ENCODE measurements at places on chromosomes 7 and 10.
A peak's percentile ranks its signal among the peaks of the same experiment; 100 is the strongest.

- no peak for DNase-seq
Observed at GRCh38 chr10:22110761-22111160, 107.1 kb downstream of the EBLN1 start.

DNA sequence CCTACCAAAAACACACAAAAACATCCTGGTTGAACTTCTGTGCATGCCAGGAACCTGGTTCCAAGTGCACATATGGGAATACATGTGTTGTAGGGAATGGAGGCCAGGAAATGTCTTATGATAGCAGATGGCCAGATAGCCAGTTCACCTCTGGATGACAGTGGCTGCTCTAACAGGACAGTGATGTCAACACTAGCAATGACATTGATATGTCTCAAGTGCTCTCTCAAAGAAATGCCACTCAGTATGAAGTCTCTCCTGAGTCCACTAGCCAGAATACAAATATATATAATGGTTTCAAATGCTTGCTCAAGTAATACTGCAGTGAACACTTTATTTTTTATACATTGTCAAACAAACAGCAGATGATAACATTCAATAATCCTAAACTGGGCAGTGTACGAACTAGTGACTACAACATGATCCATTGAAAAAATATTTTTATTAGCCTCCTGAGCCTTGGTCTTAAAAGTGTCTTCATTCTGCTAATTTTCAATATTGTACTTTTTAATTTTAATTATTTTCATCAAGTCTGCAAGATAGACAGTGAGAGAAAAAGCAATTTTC is 26.0 kb upstream of the PCDH15 start:
- no peak for DNase-seq

- DNase-seq, result no peak
Observed at GRCh38 chr7:25850735-25851134, 301.3 kb upstream of the NFE2L3 start.

GRCh38 chr10:19250546-19250945 is 201.9 kb downstream of the MALRD1 start:
- DNase-seq, result no peak

GRCh38 chr7:123190109-123190831 is 9.5 kb downstream of the SLC13A1 start:
- no peak for DNase-seq

DNA sequence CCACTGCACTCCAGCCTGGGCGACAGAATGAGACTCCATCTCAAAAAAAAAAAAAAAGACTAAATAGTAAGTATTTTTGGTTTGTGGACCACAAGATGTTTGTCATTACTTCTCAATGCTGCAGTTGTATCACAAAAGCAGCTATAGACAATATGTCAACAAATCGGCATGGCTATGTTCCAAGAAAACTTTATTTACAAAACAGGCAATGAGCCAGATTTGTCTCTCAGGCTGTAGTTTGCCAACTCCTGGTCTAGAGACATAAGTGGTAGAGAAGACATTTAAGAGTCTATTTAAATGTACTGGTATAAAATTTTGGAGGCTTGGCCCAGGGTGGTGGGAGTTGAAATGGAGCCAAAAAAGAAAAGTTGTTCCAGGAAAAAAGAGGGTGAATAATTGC is 185.8 kb downstream of the SORCS1 start:
- no peak for DNase-seq

DNA sequence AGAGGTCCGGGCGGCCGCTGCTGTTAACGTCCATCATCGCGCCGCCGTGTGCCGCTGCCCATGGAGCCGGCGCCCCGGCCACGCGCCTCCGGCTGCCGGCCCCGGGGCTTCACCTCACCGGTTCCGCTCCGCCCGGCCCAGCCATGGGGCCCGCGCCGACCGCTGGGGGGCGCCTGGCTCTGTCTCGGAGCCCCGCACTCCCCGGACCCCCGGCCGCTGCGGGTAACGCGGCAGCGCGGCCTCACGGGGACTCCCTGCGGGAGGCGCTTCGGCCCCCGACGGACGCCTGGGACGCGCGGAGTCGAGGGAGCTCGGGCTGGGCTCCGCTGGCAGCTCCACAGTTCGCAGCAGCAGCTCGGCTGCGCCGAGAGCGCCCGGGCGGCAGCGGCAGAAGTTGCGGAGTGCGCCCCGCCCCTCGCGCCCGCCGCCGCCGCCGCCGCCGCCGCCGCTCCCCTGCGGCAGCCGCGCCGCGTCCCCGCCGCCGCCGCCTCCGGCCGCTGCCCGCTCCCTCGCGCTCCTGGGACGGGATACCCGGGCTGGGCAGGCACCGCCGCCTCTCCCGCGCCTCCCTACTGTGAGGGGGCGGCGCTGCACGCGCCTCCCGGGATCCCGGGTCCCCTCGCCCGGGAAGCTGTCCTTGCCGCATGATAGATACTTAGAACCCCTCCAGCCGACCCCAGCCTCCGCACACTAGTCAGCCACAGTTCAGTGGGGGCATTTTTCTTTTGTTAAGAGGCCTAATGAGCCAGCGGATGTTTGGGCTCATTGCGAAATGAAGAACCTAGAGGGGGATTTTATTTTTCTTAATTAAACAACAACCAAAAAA is at the start of gene HTR7:
TSS of gene HTR7 (minus strand) at position 405 of the 826 bp plus-strand sequence. CDS start at position 37, 368 bp downstream.
- DNase-seq, result peak; percentile 65

DNA sequence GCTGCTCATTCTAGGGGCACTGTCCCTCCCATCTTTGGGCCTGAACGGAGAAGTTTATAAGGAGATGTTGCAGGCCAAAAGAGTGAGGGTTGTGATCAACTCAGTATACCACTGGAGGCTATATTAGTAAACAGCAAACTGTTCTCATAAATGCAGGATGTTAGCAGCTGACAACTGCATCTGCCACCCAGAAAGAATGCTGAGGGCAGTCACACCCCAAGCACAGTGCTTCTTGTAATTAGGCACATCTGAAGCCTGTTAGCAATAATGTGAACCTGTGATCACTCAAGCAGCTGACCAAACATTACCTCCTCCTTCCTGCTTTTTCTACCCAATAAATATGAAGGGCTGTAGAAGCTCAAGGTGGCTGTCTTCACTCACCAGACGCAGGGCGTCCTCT is 38.4 kb upstream of the ZNF138 start:
- no peak for DNase-seq

DNA sequence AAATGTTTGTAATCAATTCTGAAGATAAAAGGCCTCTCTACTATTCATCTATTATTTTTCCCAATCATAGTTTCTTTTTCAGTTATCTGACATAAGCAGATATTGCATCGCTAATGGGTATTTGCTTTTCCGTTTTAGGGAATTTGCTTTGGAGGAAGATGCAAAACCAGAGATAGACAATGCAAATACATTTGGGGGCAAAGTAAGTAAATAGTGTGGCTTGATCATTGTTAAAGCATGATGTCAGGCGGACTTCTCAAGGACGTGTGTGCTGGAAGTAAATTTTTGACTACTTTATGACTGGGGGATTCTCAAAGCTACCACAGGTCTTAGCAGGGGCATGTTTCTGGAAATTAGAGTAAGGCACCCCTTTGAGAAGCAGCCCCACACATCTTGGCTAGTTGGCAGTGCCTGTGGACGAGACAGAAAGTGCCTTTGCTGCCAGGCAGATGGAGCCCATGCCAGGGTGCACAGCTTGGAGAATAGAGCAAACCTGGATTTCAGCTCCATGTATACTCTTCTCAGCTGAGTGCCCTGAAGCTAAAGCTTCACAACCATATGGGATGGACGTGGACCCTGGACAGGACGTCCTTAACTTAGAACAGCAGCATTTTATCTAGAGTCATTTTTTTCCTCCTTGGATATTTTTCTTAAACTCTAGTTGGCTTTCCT is 68.6 kb downstream of the SRI start:
- DNase-seq, result no peak

DNA sequence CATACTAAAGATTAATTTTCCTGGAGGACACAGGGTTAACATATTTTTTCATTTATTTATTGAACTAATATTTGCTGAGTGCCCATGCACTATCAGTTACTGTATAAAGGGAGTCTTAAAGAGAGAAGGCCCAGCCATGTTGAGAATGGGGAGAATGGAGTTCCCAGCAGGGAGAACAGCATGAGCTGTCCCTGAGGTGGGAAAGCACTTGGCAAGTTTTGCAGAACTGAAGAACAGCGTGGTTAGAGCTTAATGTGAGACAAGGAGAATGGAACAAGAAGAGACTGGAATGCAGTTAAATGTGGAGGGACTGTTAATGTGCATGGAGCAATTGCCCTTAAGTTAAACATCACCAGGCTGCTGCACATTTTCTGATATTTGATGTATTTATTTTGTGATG is 435.4 kb downstream of the SUGCT start:
- DNase-seq, result no peak

DNA sequence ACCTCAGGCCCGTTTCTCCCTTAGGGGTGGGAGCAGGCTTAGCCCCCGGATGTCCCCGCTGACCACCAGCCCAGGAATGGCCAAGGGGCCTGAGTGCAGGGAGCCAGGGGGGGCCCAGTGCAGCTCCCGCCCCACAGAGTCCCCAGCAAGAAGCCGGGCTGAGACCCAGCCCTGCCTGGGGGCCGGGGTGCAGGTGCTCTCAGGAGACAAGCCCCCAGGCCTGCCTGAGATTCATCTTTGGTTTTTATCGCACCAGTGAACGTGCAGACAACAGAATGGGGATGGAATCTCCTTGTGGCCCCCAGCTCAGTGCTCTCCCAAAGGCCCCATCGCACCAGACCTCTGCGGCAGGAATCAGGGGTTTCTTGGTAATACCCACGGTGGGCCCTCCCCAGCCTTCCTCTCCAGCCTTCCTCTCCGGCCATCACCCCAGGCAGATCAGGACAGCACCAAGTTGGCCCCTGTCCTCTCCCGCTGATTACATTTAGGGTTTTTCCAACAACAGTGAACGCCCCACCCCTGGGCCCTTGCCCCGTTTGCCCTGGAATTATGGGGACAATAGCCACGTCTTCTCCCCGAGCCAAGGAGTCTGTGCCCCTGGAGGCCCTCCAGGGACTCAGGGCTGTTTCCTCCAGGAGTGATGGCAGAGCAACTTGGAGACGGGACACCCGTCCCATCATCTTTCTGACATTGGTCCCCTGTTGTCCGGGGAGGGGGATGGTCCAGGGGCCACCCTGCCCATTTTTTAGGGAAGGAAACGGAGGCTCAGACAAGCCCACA is 22.4 kb downstream of the ADAP1 start:
- no peak for DNase-seq
